ENCODE measurements at places on chromosomes 5 and 9.

DNA sequence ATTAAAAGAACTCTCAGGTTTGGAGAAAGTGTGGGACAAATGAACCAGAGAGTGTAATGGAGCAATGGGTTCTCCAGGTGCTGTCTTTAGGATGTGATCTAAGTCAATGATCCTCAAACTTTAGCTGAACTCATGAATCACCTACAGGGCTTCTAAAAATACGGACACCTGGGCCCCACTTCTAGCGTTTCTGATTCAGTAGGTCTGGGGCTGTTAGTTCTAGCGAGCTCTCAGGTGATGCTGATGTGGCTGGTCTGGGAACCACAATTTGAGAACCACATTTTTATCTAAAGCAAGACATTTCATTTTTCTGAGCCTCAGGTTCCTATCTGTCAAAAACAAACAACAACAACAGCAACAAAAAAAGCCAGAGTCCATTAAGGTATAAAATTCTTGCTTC, 35.1 kb upstream of the PCA3 start:
- no peak for DNase-seq

GRCh38 chr5:95543017-95543705, 11.6 kb downstream of the SKIC3 start:
- no peak for DNase-seq

DNA sequence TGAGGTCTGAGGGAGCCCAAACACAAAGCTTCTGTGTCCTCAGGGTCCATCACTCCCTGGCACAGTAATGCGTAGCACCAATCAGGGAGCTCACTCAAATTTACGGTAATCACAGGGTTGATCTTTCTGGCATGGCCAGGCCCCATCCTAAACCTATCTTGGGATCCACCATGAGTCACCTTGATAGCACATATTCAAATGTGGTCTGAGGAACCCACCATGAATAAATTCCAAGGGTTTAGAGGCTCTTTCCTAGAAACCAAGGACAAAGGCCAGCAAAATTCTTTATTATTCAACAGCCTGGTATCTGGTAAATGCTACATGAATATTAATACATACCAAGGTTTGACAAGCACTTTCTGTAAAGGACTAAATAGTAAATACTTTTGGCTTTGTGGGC, 254.5 kb downstream of the TLR4 start:
- DNase-seq = no peak

GRCh38 chr5:54007827-54008777, 302.3 kb downstream of the ARL15 start:
- no peak for DNase-seq

Measured in activated CD8-positive, alpha-beta memory T cell treated with anti-CD3 and anti-CD28 coated beads for 1 hour (primary cell).